ENCODE measurements at places on chromosomes 5 and 9.

DNA sequence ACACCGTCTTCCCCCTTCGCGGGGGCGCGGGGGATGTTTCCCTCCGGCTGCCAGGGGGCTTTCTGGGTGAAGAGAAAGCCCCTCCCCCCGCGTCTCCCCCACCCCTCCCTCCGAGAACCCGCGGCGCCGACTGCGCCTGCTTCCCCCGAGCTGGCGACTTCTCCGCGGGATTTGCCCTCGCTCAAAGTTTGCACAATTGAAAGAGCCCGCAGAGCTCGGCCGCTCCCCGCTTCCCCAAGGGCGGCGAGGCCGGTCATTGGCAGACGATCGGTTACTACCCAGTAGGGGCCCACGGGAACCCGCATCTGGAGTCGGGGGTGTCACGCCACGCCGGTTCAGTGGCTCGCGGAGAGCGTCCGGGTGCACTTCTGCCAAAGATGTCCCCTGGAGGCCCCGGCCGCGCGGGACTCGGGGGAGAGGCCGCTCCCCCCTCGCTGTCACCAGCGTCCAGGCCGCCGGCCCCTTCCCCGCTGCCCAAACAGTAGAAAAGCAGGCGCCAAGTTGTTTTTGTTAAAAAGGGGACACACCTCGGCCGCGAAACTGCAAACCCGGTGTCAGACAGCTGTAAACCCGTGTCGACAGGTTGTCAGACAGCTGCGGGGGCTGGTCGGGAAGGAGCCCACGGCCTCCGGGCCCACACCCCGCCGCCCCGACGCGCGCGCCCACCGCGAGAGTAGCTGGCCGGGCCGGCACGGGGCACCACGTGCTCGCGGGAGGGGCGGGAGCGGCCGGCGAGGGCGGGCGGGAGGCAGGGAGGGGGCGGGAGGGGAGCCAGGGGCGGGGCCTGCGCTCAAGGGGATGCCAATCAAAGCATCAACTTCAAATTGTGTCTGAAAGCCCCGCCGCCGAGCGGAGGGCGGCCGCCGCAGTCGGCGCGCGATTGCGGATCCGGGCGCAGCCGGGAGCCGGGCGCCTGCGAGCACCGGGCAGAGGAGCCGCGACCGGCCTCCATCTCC, at the start of gene IRX1:
Gene IRX1 (plus strand): TSS at position 827 of the 956 bp plus-strand sequence. CDS start 274 bp downstream, outside the sequence.
- H3K36me3 ChIP-seq, result no peaks in the 10 kb centered on the region
- peaks cover 95% of the 10 kb centered on the region for H3K27me3 ChIP-seq
- peak within 1 kb of the TSS; percentile 57 for H3K27ac ChIP-seq
- peak within 1 kb of the TSS; percentile 78 for H3K4me3 ChIP-seq

DNA sequence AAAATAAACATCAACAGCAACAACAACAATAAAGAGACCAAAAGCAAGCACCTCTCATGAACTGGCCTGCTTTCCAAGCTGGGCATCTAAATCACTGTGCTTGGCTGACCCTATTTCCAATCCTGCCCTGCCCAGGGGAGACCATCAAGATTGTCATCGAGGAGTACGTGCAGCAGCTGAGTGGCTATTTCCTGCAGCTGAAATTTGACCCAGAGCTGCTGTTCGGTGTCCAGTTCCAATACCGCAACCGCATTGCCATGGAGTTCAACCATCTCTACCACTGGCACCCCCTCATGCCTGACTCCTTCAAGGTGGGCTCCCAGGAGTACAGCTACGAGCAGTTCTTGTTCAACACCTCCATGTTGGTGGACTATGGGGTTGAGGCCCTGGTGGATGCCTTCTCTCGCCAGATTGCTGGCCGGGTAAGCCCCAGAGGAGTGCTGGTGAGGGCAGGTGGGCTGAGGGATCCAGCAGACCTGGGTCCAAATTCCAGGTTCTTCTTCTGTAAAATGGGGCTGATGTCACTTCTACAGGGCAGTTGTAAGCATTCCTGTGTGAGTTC, 15.6 kb downstream of the PTGS1 start:
- no peak overlapping the region for H3K27ac ChIP-seq
- no peak for DNase-seq
- H3K4me3 ChIP-seq, result no peak overlapping the region
- peaks cover 7% of the 10 kb centered on the region for H3K4me1 ChIP-seq
- no peaks in the 10 kb centered on the region for H3K36me3 ChIP-seq

- peaks cover 11% of the 10 kb centered on the region for H3K4me1 ChIP-seq
- H3K27me3 ChIP-seq, result no peaks in the 10 kb centered on the region
- peaks cover 4% of the 10 kb centered on the region for H3K36me3 ChIP-seq
Measured at GRCh38 chr5:91252916-91253315, 130.2 kb downstream of the ARRDC3 start.

DNA sequence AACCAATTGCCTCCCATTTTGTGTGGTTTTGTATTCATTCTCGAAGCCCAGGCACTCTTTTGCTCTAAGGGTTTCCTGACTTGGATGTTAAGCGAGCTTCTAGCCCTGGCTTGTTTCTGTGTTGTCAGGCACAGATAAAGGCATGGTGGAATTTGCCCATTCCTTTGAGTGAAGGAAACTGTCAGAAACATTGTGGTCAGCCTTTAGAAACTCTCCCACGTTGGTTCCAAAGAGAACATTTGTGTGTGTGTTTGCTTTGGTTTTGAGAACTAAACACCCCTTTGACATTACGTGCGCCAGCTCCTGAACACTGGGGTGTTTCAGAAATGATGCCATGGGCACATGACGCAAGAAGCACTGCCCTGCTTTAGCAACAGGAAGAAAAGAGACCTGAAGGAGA, 320.9 kb downstream of the NTRK2 start:
- peaks cover 6% of the 10 kb centered on the region for H3K27me3 ChIP-seq
- H3K27ac ChIP-seq, result peak overlapping the region; percentile 24
- no peaks in the 10 kb centered on the region for H3K36me3 ChIP-seq
- H3K4me3 ChIP-seq, result no peak overlapping the region

- no peaks in the 10 kb centered on the region for H3K36me3 ChIP-seq
- no peak overlapping the region for H3K4me3 ChIP-seq
- H3K27ac ChIP-seq, result no peak overlapping the region
- H3K4me1 ChIP-seq, result no peaks in the 10 kb centered on the region
- no peak for DNase-seq
Measured at GRCh38 chr5:137778772-137779564, 24.8 kb upstream of the HNRNPA0 start.

GRCh38 chr5:10315824-10316509, 8.3 kb upstream of the CMBL start:
- H3K4me1 ChIP-seq, result peaks cover 16% of the 10 kb centered on the region
- H3K36me3 ChIP-seq, result no peaks in the 10 kb centered on the region
- no peak overlapping the region for H3K4me3 ChIP-seq
- no peak for DNase-seq

- no peaks in the 10 kb centered on the region for H3K27me3 ChIP-seq
- no peaks in the 10 kb centered on the region for H3K36me3 ChIP-seq
- peaks cover 25% of the 10 kb centered on the region for H3K4me1 ChIP-seq
- no peak for DNase-seq
- H3K27ac ChIP-seq, result no peak overlapping the region
Measured at GRCh38 chr5:67043796-67044511, 152.6 kb downstream of the CD180 start.

- H3K4me3 ChIP-seq, result no peak overlapping the region
- peaks cover 4% of the 10 kb centered on the region for H3K4me1 ChIP-seq
- no peaks in the 10 kb centered on the region for H3K36me3 ChIP-seq
- DNase-seq, result no peak
- H3K27ac ChIP-seq, result no peak overlapping the region
Measured at GRCh38 chr9:114718801-114719221, 36.8 kb upstream of the TEX48 start.

DNA sequence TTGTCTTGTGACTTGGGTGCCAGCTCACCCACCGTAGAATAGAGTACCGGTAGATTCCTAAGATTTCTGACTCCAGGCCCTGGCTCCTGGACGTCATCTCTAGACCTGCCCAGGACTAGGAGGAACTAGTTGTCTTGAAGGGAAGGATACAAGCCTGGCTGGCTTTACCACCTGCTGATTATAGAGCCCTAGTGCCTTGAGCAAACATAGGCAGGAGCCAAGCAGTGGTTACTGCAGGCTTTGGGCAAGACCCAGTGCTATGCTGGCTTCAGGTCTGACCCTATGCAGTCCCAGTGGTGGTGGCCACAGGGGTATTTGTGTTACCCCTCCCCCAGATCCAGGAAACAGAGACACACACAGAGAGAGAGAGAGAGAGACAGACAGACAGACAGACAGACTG, 606.2 kb downstream of the PDE4D start:
- H3K36me3 ChIP-seq, result peaks cover 4% of the 10 kb centered on the region
- no peaks in the 10 kb centered on the region for H3K27me3 ChIP-seq
- peaks cover 8% of the 10 kb centered on the region for H3K4me1 ChIP-seq
- DNase-seq, result no peak

DNA sequence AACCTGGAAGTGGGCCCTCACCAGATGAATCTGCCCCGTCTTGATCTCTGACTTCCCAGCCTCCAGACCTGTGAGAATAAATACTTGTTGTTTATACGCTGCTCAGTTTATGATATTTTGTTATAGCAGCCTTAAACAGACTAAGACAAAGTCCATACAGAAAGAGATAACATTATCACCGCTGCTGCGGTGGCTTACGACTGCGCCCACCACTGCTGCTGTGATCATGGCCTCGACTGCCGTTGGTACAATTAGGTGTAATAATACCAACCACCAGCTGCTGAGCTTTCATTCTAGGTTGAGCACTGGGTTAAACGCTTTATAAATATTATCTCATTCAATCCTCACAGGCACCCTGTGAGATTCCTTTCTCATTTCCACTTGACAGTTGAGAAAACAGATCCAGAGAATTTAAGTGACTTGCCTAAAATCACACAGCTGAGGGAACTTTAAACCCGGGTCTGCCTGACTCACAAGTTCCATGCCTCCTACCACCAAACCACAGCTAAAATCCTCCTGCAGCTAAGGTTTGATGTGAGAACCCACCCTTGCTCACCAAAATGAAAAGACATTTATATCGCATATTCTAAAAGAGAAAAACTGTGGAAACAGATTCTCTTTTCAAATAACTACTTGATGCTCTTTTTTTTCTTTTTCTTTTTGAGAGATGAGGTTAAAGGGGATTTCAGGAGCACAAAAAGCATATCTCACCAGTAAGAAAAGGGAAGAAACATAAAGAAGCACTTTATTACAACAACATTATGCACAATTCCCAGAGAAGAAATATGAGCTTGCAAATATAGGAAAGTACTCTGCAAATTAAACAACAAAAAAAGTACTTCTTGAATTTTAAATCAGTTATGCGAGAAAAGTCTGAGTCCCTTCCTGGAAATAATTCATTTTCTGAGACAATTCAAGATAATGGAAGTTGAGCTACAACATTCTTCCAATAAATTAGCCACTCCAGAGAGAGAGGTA, 23.9 kb downstream of the GOLM1 start:
- peaks cover 63% of the 10 kb centered on the region for H3K36me3 ChIP-seq
- H3K27me3 ChIP-seq, result no peaks in the 10 kb centered on the region
- H3K4me3 ChIP-seq, result no peak overlapping the region
- peak overlapping the region; percentile 50 for H3K27ac ChIP-seq
- DNase-seq, result no peak

DNA sequence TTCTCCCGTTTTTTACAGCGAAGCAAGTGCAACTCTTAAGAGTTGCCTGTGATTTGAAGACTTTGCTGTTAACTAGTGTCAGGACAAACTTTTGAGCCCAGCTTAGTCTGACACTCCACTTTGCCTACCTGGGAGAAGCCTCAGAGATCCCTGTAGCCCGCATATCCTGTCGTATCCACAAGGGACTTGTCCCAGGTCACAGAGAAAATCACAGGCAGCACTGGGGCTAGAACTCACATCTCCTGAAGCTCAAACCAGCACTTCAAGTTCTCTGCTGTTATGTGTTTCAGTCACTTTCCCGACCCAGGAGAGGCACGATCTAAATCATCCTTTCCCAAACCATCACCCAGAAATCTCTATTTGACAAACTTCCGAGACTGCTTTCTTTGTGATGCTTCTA, 584.5 kb downstream of the ACTL7B start:
- H3K36me3 ChIP-seq, result no peaks in the 10 kb centered on the region
- no peak for DNase-seq
- peaks cover 32% of the 10 kb centered on the region for H3K4me1 ChIP-seq
- no peak overlapping the region for H3K4me3 ChIP-seq
- H3K27me3 ChIP-seq, result peaks cover 10% of the 10 kb centered on the region

- DNase-seq, result no peak
- no peaks in the 10 kb centered on the region for H3K36me3 ChIP-seq
- no peaks in the 10 kb centered on the region for H3K4me1 ChIP-seq
- no peak overlapping the region for H3K27ac ChIP-seq
- no peaks in the 10 kb centered on the region for H3K27me3 ChIP-seq
- no peak overlapping the region for H3K4me3 ChIP-seq
Measured at GRCh38 chr5:50328193-50328729, 112.8 kb downstream of the EMB start.

GRCh38 chr9:33468797-33469621, 4.7 kb downstream of the NOL6 start:
- H3K27ac ChIP-seq, result no peak overlapping the region
- H3K4me3 ChIP-seq, result no peak overlapping the region
- no peaks in the 10 kb centered on the region for H3K27me3 ChIP-seq
- no peak for DNase-seq

DNA sequence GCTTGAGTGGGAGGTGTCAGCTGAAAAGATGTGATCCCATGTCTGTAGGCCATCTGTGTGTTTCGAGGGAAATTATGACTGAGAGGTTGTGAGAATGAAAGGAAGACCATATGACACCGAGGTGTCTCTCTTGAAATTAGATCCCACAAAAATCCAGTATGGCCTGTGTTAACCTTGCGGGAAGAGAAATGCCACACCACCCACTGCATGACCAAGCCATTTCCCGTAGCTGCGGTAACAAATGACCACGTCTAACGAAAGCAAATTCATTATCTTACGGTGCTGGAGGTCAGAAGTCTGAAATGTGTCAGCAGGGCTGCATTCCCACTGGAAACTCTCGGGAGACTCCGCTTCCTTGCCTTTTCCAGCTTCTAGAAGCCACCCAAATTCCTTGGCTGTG, 11.6 kb downstream of the C9orf57 start:
- no peak overlapping the region for H3K4me3 ChIP-seq
- DNase-seq, result no peak
- peaks cover 17% of the 10 kb centered on the region for H3K4me1 ChIP-seq
- H3K36me3 ChIP-seq, result no peaks in the 10 kb centered on the region
- peak overlapping the region; percentile 76 for H3K27ac ChIP-seq

DNA sequence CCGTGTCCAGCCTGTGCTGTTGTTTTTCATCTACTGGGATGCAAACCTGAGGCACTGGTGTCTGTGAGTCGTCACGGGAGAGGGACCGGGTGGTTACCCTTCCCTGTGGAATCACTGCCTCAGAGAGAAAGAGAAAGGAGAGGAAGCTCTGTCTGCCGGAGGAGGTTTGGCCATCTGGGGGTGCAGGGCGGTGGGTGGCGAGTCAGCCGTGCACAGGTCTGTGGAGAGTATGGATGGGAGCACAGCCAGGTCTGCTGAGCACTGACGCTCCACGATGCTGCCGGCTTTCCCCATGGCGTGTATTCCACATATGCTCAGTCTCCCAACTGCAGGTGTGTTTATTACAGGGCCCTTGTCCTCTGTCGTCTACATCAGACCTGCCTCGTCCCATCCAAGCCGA, 395.2 kb upstream of the IRX4 start:
- no peaks in the 10 kb centered on the region for H3K36me3 ChIP-seq
- no peak overlapping the region for H3K4me3 ChIP-seq
- no peak for DNase-seq
- H3K4me1 ChIP-seq, result peaks cover 24% of the 10 kb centered on the region
- H3K27ac ChIP-seq, result no peak overlapping the region
- peaks cover 11% of the 10 kb centered on the region for H3K27me3 ChIP-seq

- no peak for DNase-seq
- H3K36me3 ChIP-seq, result peaks cover 5% of the 10 kb centered on the region
- no peak overlapping the region for H3K4me3 ChIP-seq
- H3K4me1 ChIP-seq, result peaks cover 22% of the 10 kb centered on the region
Measured at GRCh38 chr5:98602534-98603112, 170.8 kb upstream of the RGMB start.
